ENCODE measurements at places on chromosomes 1 and 21.

GRCh38 chr1:43251024-43251423 lies 18.8 kb upstream of the TMEM125 start:
- DNase-seq: no peak

DNA sequence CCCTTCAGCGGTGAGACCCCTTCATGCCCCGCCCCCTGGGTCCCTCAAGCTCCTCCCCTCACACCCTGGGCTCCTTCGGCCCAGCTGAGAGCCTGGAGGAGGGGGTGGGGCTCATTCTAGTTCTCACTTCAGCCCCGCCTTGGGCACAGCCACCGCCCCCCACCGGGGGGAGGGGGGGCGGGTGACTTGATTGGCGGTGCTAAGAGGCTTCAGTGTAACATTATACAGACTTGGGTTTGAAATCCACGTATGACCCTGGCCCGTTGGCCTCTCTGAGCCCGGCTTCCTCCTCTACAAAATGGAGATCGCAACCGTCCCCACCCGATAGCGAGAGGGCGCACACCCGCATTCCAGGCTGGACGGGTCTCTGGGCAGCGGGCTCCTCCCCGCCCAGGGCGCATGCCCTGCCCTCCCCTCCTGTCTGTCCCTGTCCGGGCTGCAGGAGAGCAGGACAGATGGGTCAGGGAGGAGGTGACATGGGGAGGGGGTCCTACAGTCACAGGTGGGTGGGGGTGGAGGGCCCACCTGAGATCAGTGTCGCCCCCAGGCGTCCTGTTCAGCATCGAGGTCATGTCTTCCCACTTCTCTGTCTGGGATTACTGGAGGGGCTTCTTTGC lies 5.1 kb downstream of the CLCNKB start:
- DNase-seq: peak; percentile 83

DNA sequence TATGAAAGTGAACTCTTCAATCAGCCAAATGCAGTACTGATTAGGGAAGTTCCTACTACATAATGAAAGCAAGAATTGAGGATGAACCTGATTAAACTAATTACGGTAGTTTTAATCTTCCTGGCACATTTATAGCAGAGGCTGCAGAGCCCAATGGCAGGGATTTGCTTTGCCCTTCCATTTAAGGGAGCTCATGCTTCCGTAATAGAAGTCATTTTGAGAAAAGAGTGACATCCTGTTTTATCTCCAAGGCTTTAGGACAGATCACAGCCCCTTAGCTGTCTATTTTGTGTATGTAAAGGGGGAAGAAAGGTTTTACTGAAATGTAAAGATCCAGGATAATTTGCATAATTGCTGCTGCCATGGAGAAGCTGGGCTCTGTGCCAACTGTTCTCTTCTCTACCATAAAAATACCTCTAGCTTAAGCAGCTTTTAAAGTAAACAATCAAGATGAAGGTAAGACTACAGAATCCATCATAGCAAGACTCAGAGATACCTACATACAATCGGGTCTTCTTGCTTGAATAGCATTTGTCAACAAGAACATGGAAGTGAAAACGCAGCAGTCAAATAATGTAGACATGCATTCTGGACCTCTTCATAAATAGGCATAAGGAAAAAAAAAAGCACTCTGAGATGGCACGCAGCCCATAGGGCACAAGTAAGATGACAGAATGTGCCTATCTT lies 62.5 kb downstream of the ASH1L start:
- DNase-seq: peak; percentile 90

DNA sequence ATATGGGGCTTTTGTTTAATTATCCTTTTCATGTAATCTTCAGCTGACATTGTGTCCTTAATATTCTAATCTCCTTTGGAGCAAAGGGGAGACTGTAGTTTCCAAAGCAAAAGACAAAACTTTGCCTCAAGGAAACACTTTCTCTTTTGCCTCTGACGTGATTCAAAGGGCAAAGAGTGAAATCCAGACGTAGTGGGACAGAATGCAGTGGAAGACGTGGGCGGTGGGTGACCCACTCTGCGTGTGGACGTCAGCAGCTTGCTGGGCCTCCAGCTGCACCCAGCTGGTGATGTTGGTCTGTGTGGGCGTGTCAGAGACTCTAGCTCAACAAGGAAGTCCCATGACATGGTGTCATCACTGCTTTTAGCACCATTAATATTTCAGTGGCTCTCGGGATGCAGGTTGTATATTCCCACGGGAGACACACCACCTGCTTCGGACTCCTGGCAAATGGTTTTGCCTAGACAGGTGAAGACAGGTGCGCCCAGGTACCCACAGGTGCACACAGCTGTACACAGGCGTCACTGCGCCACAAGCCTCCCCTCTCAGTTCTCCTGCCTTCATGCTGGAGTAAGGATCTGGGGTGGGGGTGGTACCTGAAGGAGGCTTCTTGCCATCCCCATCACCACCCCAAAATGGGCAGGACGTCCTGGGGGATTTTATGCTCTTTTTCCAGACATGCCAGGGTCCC lies 292.1 kb upstream of the VAMP3 start:
- DNase-seq: peak; percentile 17
